Thymus (tissue), 14 donors: ENCODE measurements at places on chromosomes 6 and 20. TPM values are rescaled to one million over a fixed set of nuclear protein-coding genes. Genes with fewer than 3 reads are reported as not detected.

Gene SUMO4
- total RNA-seq: 1.2 TPM

Gene RUNX2
- total RNA-seq: 3.7 TPM

Gene B4GALT5
- 6.8 TPM for total RNA-seq

Gene CST5
- total RNA-seq: not detected

Gene NR2E1
- 0.05 TPM for total RNA-seq

Gene PLN
- total RNA-seq: 1.3 TPM

Gene TCF15
- 0.42 TPM for total RNA-seq

Gene ATAT1
- 2.9 TPM for total RNA-seq

Gene ECT2L
- total RNA-seq: 0.09 TPM

Gene SCRT2
- total RNA-seq: not detected

Gene ITPR3
- total RNA-seq: 4.7 TPM

Gene CDH26
- total RNA-seq: 1.8 TPM

Gene LINC00237
- total RNA-seq: not detected
